Placental epithelial cell (primary cell): ENCODE measurements at places on chromosomes 7 and 10. TPM values are rescaled to one million over a fixed set of nuclear protein-coding genes. Genes with fewer than 3 reads are reported as not detected.

Gene VWDE
- total RNA-seq: 0.11 TPM in 1 of 2 replicates, not detected in the other

Gene OPALIN
- not detected in 2 replicates for total RNA-seq

Gene MINDY4
- 4.0 and 4.7 TPM in 2 replicates for total RNA-seq

Gene STAMBPL1
- total RNA-seq: 0.39 and 1.4 TPM in 2 replicates

Gene SIRT1
- total RNA-seq: 8.8 and 9.4 TPM in 2 replicates

Gene ZEB1
- 1.2 and 2.0 TPM in 2 replicates for total RNA-seq

Gene POU6F2
- not detected in 2 replicates for total RNA-seq

Gene ZNF804B
- total RNA-seq: not detected in 2 replicates

Gene CTAGE8
- total RNA-seq: 7.9 TPM in 1 of 2 replicates, not detected in the other

Gene PPP1R9A
- 0.43 and 1.6 TPM in 2 replicates for total RNA-seq
